GM13977 (cell line): ENCODE measurements at places on chromosomes 2 and 18.

GRCh38 chr2:85791704-85792565, 38.1 kb downstream of the ATOH8 start:
- no peak for DNase-seq

GRCh38 chr18:52156166-52156565, 183.8 kb upstream of the DCC start:
- DNase-seq: no peak

GRCh38 chr2:17401096-17401495, 117.1 kb downstream of the RAD51AP2 start:
- DNase-seq: no peak

DNA sequence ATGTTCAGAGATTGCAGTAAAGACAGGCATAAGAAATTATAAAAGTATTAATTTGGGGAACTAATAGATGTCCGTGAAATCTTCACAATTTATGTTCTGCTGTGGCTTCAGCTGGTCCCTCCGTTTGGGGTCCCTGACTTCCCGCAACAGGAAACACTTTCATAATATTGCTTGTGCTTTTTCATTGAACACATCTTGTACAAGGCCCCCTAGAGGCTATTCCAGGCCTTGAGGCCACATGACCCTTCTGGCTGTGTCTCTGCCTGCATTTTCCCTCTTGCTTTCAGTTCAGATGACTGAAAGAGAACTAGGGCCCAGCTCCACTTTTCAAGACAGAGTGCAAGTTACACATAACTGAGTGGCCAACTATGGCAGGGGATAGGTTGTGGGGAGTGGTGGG, 164.1 kb downstream of the TMEM247 start:
- DNase-seq: no peak

GRCh38 chr2:233747283-233747544, 12.9 kb upstream of the UGT1A1 start:
- no peak for DNase-seq

- DNase-seq: no peak
These were observed 212.2 kb downstream of the ZEB2 start for GRCh38 chr2:144307711-144308110.

DNA sequence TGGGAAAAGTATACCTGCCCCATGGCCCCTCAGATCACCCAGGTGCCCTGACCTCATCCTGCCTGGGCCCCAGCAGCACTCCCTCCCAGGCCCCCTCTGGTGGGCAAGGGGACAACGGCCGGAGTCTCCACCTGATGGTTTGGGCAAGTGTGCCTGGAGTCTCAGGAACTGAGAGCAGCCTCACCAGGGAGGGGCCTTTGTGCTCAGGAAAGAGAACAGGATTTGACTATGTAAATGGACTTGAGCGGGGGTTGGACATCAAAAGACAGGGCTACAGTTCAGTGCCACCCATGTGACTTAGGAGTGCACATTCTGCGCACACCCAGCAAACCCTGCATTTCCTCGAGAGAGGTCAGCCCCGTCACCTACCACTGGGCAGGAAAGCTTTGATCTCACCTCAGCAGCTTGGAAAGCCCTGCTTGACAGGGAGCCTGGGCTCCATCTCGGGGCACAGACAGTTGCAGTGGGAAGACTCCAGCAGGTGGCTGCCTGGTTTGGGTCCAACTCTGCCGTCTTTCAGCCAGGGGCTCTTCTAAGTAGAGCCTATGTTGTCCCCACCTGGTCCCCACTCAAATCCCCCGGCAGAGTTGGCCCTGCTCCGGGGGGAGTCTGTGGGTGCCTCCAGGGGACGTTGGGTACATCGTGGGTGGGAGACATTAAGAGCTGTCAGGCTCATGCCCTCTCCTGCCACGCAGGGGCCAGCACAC, 3.3 kb downstream of the INPP5D start:
- peak; percentile 62 for DNase-seq

GRCh38 chr2:241354668-241355658, 1.1 kb upstream of the FARP2 start:
- DNase-seq: no peak

- DNase-seq: no peak
These were observed 59.5 kb upstream of the SP3 start for GRCh38 chr2:174024524-174025270.

DNA sequence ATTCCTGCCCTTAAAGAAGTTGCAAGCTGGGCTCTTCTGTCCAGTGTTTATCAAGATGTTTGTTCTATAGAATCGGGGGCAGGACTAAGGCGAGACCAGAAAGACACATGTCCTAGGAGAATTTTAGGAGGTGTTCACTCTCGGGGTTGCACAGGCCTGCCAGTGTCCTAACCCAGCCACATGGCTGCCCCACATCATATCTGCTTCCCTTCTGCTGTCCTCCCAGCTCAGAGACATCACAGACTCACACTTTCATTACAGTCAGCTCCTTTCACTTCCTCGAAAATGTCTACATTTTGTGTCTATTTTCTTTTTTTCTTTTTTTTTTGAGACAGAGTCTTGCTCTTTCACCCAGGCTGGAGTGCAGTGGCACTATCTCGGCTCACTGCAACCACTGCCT, 10.7 kb upstream of the MRO start:
- peak; percentile 27 for DNase-seq

- DNase-seq: no peak
These were observed 182.9 kb downstream of the VWC2L start for GRCh38 chr2:214593727-214594126.

DNA sequence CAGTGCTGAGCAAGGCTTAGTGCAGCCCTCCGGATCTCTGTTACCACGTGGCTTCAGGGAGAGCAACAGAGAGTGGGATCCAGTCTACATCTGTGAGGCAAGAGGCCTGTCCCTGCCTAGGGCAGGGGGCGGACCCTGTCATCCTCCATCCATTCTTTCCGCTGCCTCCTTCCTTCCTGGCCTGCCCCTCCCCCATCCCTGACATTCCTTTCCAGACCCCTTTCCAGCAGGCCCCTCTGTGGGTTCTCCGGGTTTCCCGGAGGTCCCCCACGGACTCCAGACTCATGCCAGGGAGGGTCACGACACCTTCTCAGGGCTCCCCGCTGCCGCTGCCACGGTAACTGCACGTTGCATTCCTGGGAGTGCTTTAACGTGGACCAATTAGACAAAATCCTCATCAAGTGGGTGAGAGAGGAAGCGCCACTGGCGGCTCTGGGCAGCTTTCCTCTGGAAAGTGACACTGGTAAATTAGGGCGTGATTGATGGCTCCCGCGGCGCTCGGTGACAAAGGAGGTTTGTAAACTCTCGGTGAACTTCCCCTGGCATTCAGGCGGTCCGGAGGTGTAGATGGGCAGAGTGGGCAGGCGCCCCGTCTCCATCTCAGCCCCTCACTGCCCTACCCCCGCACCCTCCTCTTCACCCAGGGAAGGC, 11.4 kb downstream of the ATOH8 start:
- DNase-seq: no peak

GRCh38 chr2:192570788-192571187, 376.1 kb upstream of the TMEFF2 start:
- no peak for DNase-seq

- no peak for DNase-seq
These were observed 75.2 kb upstream of the GALNT5 start for GRCh38 chr2:157182204-157182709.

DNA sequence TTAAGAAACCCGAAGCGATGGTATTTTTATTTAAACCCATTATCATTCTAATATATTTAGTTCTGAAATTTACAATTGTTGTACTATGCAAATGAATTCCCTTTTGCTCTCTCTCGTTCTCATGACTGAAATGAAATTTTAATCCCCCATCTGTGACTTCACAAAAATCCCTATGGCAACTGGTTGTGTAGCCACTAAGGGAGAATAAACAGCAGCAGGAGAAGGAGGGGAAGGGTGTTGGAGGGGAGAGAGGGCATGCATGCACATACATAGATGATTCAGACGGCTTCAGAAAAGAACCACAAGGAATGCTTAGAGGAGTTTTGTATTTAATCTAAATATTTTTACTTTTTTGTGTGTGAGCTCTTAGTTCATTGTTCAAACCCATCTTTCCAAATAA, 36.8 kb downstream of the CPS1 start:
- no peak for DNase-seq

DNA sequence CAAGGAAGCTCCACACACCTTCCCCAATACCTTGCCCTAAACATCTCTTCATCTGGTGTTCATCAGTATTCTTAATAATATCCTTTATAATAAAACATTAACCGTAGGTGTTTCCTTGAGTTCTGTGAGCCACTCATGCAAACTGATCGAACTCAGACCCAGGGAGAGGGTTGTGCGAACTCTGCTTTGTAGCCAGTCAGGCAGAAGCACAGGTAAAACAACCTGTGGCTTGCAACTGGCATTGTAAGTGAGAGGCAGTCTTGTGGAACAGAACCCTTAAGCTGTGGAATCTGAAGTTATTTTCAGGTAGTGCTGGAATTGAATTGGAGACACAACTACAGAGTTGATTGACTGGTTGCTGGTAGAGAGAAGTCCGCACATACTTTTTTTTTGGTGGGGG, 4.7 kb downstream of the BUB1 start:
- DNase-seq: no peak

GRCh38 chr2:71800851-71801250, 346.8 kb downstream of the CYP26B1 start:
- no peak for DNase-seq

- DNase-seq: no peak
These were observed 3.0 kb upstream of the FOSL2 start for GRCh38 chr2:28389399-28390240.

- DNase-seq: peak; percentile 3
These were observed 123.4 kb downstream of the ANKRD30BL start for GRCh38 chr2:132038179-132038882.

DNA sequence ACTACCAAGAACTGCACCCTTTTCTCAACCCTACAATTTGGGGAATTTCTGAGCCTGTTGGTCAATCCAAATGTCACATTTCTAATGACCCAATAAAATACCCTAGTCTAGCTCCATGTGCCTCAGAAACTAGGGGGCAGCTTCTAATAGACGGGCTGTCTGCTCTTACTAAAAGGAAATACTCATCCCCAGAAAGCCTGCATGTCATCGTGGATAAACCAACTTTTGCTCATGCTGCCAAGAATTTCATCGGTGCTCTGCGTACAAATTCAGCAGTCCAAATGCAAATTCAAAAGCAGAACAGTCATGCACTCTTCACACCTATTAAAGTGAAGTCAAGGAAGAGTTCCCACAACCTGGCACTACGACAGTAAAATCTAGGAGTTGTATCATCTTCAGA, 377.3 kb downstream of the LNPK start:
- no peak for DNase-seq

- DNase-seq: no peak
These were observed 152.5 kb downstream of the TSN start for GRCh38 chr2:121907928-121908327.

GRCh38 chr2:36539631-36540030, 58.3 kb downstream of the FEZ2 start:
- peak; percentile 12 for DNase-seq

DNA sequence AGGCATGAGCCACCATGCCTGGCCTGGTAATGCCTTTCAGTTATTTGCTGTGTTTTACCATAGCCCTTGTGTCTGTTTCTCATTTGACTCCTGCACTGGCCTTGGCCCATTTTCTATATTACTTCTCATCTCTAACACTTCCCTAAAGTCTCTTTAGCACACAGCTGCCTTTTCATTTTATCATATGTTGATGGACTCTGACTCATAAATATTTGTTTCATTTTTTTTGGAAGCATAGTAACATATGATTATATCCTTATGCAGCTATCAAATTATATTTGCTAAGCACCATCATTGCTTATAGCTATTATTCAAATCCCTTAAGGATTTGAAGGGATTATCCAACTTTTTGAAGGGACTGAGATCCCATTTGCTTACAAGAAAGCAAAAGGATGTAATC, 320.3 kb downstream of the GPD2 start:
- DNase-seq: no peak

DNA sequence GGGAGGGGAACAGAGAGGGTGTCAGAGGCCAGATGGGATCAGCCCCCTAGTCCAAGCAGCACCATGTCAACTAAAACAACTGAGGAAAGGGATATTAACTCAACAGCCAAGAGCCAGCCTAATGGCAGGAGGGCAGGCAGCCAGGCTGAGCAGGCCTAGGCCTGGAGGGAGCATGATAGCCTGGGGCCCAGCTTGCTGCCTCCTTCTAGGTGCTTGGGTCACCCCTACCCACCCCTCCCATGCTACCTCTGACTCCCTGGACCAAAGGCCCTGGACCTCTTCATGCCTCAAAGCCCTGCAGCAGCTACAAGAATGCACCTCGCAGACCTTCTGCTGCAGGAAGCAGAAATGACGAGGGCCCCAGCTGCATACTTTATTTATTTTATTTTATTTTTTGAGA, 22.1 kb upstream of the TNS1 start:
- DNase-seq: no peak
